GF-D8 (cell line): ENCODE measurements at places on chromosomes 4 and X.

GRCh38 chr4:125316791-125317524, 2.2 kb downstream of the FAT4 start:
- no peak for DNase-seq

DNA sequence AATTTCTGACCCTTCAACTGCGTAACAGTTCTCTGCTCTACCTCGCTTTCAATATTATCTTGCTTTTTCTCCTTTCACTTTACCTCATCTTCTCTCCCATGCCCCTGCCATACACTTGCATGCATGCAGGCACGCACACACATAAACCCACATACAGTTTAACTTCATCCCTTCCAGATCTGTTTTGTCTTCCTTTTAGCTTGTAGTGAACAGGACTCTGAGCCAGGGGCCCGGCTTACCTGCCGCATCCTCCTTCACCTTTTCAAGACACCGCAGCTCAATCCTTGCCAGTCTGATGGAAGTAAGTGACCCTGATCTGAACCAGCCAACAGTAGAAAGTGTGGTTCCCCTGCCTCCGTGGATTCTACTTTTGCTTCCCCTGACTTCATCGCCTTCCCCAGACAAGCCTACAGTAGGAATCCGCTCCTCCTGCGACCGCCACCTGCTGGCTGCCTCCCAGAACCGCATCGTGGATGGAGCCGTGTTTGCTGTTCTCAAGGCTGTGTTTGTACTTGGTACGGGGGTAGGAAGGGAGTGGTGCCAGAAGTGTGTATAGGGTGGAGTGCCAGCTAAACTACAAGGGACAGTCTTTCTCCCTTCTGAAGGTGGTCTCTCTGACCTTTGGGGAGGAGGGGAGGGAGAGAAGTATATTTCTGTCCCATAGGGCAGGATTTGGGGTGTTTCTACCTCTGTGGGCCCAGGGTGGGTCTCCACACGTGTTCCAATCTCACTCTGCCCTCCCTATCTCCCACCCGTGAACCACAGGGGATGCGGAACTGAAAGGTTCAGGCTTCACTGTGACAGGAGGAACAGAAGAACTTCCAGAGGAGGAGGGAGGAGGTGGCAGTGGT, 10.7 kb downstream of the MED12 start:
- no peak for DNase-seq

DNA sequence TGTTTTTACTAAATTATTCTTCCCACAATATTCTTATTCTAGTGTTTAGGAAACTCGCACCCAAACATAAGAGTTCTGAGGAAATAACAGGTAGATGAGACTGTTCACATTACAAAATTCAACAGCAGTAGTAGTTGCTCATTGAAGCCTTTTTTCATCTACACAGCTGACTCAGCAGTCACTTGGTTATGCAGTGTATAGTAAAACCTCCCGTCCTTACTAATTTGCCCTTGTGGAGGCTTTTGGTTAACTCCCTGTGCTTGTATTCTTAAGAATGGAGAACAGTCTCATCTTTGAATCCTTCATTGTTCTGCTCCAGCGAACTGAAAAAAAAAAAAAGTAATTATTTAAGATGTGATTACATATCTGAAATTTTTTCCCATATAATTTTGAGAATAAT, 1716.6 kb downstream of the PCDH7 start:
- DNase-seq: no peak

GRCh38 chr4:146282657-146283056, 68.3 kb downstream of the REELD1 start:
- DNase-seq: no peak

GRCh38 chr4:189204616-189205015, 736.1 kb upstream of the FRG1 start:
- no peak for DNase-seq

DNA sequence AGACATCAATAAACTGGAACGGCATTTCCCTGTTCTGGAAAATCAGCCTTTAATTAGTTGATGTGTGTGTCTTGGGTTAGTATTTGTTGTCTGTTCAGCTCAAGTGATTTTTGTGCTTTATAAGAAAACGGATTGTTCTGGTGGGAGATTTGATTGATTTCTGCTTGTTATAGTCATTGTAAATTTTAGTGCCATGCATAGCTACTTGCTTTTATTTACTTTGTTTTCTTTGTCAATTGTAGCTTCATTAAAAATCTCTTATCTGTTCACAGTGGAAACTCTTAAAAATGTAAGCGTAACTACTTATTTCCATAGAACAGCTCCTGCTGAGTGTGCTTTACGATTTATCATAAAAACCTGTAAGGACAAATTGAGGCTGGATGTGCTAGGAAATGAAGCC, 253.2 kb downstream of the TENM3 start:
- no peak for DNase-seq

DNA sequence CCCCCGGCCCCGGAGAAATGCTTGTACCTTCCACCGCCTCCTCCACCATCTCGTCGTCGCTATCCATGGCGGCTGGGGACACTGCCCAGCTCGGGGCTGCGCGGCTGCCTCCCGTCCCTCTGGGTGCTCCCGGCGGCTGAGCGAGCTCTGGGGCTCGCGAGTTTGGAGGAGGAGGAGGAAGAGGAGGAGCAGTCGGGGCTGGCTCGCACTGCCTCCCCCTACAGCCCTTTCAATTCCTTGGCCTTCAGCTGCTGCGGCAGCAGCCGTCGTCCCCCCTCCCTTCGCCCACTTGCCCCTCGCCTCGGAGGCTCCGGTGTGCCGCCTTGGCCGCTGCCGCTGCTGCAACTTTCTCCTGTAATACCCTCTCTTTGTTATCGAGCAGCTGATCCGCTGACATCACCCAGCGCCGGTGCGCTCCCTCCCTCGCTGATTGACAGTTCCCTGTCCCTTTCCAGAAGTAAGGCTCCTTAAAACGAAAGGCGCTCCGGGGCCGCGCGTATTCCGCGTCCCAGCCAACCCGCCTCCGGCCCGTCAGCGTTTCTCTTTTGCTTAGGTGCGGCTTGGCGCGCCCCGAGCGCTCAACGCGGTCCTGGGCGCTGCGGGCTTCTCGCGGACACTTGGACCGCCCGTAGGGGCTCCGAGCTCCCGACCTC, at the start of gene SETD7:
Gene SETD7 (minus strand): TSS at position 149 of the 653 bp plus-strand sequence. CDS start 82 bp downstream, at position 67.
- DNase-seq: peak; percentile 54

DNA sequence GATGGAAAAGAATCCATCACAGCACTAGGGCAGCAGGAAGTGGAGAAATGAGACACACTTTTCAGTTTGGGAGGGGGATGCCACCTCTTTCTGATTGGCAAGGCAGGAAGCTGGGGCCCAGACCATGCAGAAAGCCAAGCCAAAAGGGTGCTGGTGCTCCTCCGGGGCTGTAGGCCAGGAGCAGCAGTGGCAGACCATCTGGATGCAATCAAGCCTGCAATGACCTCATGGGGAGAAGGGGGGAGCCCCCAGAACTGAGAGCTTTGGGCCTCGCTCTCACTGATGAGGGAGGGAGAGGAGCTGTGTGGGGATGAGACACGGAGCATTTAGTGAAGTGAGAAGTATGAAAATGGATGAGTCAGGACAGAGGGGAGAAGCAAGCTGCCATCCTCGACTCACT, 141.3 kb upstream of the NALF2 start:
- no peak for DNase-seq

- DNase-seq: no peak
Measured at GRCh38 chr4:123826896-123827295, 430.3 kb downstream of the SPRY1 start.

DNA sequence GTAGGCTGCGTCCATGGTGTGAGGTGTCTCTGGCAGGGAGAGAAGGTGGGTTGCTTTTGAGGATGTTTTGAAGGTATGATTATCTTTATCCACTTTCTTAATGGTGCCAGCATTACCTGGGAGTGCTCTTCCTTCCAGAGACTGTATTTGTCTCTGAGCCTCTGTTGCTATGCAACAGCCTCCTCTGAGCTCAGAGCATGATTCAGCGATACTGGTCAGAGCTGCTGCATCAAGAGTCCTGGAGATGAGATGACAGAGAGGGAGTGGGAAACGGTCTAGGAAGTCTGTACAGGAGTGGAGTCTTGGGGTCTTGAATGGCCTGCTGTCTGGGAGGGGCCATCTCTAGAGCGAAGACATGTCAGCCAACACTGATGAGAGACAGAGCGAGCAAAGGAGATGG, 104.4 kb upstream of the RAB40AL start:
- DNase-seq: no peak

DNA sequence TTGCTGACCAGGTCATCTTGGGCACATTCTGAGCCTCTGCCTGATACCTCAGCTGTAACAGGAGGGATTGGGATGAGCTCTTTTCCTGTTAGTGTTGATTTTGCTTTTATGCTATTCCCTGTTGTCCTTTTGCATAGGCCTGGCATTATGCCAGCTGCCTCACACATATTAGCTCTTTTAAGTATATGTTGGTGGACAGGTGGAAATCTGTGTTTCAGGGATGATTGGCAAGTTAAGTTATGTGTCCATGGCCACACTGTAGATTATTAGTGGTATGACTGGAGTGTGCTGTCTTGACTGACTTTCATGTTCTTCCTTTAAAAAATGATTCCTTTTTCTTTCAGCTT, 28.9 kb downstream of the NSD2 start:
- no peak for DNase-seq

DNA sequence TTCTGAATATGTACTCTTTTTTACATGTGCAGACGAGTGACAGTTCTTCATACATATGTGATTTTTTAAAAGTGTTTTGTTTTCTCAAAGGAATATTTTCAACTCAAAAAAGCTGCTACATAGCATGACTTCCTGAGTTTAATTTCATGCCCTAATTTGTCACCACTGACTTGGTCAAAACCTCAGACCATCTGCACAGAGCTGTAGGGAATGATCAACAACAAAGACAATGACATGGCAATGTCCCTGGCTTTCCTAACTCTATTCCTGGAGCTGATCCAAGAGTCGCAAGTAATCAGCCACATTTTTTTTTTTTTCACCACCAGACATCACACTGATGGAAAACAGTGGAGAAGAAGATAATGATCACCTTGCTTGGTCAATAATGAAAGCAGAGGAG, 97.7 kb downstream of the TMA16 start:
- no peak for DNase-seq

- no peak for DNase-seq
Measured at GRCh38 chr4:100348473-100348872, 158.2 kb upstream of the DDIT4L start.

DNA sequence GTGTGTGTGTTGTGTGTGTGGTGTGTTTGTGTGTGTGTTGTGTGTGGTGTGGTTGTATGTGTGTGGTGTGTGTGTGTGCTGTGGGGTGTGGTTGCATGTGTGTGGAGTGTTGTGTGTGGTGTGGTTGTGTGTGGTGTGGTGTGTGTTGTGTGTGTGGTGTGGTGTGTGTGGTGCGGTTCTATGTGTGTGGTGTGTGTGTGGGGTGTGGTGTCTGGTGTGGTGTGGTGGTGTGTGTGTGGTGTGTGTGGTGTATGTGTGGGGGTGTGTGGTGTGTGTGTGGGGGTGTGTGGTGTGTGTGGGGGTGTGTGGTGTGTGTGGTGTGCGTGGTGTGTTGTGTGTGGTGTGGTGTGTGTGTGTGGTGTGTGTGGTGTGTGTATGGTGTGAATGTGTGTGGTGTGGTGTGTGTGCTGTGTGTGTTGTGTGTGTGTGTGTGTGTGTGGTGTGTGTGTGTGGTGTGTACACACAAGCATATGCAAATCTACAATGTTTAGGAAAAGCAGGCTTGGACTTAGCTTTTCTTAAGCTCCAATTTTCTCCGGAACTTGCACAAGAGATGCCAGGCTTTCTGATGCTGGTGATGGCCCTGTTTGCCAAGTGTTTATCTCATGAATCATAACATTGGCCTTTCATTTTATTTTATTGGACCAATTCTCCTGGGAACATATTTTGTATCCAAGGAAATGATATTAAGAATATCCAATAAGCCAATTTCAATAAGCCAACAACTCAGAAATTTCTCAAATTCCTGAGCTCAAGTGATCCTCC, 148.7 kb downstream of the SPATA18 start:
- DNase-seq: no peak

DNA sequence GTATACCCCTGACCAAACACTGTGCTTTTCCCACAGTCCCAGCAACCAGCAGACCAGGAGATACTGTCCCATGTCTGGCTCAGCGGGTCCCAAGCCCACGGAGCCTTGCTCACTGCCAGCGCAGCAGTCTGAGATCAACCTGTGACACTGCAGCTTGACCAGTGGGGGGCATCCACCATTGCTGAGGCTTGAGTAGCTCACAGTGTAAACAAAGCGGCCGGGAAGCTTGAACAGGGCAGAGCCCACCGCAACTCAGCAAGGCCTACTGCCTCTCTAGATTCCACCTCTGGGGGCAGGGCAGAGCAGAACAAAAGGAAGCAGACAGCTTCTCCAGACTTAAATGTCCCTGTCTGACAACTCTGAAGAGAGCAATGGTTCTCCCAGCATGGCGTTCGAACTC, 58.1 kb downstream of the SLC10A6 start:
- DNase-seq: no peak

GRCh38 chrX:98028691-98029090, 1145.0 kb downstream of the RPA4 start:
- no peak for DNase-seq

GRCh38 chrX:64427787-64428186, 32.5 kb upstream of the MTMR8 start:
- no peak for DNase-seq

GRCh38 chr4:87423317-87424098, 1.1 kb downstream of the NUDT9 start:
- DNase-seq: peak; percentile 18

- no peak for DNase-seq
Measured at GRCh38 chrX:81338924-81339323, 137.0 kb downstream of the SH3BGRL start.

- no peak for DNase-seq
Measured at GRCh38 chrX:155767051-155767875, 113.9 kb upstream of the VAMP7 start.

DNA sequence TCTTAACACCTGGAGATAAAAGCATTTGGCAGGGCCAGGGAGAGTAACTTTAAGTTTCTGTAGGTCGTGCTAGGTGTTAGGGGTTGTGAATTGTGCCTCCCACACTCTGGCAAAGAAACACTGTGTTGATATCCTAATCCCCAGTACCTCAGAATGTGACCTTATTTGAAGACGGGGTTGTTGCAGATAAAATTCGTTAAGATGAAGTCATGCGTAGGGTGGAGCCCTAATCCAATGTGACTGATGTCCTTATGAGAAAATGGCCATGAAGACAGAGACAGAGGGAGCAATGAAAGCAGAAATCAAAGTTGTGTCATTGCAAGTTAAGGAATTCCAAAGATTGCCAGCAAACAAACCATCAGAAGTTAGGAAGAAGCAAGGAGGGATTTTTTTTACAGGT, 40.5 kb upstream of the BBS12 start:
- DNase-seq: no peak

DNA sequence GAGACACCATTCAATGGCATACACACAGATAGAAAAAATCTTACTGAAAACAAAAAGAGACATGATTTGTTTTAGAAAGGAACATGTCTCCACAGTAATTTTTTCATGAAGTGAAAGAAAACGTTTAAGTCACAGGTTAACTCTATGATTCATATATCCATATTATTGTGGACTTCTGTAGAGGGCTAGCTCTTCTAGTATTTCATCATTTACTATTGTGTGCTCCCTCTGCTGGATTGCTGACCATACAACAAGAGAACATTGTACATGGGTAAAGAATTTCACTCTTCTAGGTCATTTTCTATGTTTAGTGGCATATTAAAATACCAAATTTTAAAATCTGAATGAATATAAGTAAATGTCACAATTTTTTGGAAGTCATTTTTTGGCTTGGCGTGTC, 91.8 kb upstream of the POU3F4 start:
- DNase-seq: no peak
